ENCODE measurements at places on chromosomes 4 and X. TPM values are rescaled to one million over a fixed set of nuclear protein-coding genes. Genes with fewer than 3 reads are reported as not detected.

The CITED1 gene
- total RNA-seq, result 3.2 TPM

The PPEF2 gene
- not detected for total RNA-seq

The ADH1C gene
- total RNA-seq, result not detected

The GDPD2 gene
- 0.13 TPM for total RNA-seq

The EFHC2 gene
- total RNA-seq, result 0.41 TPM

The FRG2 gene
- not detected for total RNA-seq

The PAGE4 gene
- total RNA-seq, result not detected

The GATA1 gene
- not detected for total RNA-seq

The PARM1 gene
- 0.18 TPM for total RNA-seq

The BRS3 gene
- total RNA-seq, result not detected

- H3K36me3 ChIP-seq, result no peaks in the 10 kb centered on the region
- H3K27me3 ChIP-seq, result peaks cover 13% of the 10 kb centered on the region
- H3K4me3 ChIP-seq, result peak overlapping the region; percentile 89
- no peak overlapping the region for H3K27ac ChIP-seq
- peaks cover 7% of the 10 kb centered on the region for H3K4me1 ChIP-seq
Measured at GRCh38 chrX:137566746-137567679, 1.1 kb downstream of the ZIC3 start.

DNA sequence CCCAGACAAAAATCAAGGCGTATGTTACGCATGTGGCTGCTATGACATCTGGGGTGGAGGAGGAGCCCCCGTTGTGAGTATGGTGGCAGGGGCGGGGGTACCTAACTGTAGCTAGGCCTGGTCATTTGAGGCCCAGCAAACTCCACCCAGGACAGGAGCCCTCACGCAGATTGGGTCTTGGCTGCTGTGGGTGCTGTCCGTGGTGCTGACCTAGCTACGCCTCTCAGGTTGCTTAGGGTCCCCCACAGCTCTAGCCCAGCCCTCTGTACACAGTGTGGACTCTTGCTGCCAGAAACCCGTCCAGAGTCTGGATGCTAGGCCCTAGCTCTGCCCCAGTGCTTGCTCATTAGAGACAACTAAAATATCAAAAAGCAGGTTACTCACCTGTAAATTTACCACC, 146.7 kb upstream of the PSAPL1 start:
- H3K27ac ChIP-seq, result no peak overlapping the region
- no peak overlapping the region for H3K4me3 ChIP-seq
- peaks cover 13% of the 10 kb centered on the region for H3K36me3 ChIP-seq
- H3K27me3 ChIP-seq, result peaks cover 8% of the 10 kb centered on the region
- DNase-seq, result peak; percentile 54

DNA sequence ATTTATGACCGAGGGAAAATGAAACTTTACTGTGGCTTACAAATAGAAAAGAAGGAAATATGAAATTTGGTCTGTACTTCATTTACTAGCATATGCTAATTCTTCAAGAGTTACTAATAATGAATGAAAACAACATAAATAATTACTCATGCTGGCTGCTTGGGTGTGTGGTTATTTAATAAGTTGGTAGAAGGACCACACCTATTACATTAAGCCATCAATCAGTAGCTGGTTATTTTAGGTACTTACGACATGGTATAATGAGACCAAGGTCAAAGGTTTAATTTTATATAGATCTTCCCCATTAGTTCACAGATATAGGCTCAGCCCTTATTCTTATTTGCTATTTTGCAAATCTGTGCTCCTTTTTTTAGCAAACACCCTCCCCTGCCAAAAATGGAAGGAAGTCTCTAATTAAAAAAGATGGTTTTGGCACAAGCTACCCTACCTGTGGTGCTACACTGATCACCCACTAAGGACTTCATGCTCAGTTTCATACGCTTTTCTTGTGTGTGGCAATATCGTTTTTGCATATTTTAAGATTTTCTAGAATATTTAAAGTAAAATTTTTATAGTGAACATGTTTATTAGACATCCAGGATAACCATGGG, 14.1 kb downstream of the TMPRSS11D start:
- H3K27me3 ChIP-seq, result no peaks in the 10 kb centered on the region
- H3K4me1 ChIP-seq, result no peaks in the 10 kb centered on the region
- H3K27ac ChIP-seq, result no peak overlapping the region
- no peak for DNase-seq
- H3K4me3 ChIP-seq, result no peak overlapping the region

GRCh38 chr4:2595436-2595835, 59.0 kb downstream of the FAM193A start:
- no peak for DNase-seq
- H3K4me3 ChIP-seq, result no peak overlapping the region
- H3K27ac ChIP-seq, result no peak overlapping the region
- H3K27me3 ChIP-seq, result peaks cover 13% of the 10 kb centered on the region

DNA sequence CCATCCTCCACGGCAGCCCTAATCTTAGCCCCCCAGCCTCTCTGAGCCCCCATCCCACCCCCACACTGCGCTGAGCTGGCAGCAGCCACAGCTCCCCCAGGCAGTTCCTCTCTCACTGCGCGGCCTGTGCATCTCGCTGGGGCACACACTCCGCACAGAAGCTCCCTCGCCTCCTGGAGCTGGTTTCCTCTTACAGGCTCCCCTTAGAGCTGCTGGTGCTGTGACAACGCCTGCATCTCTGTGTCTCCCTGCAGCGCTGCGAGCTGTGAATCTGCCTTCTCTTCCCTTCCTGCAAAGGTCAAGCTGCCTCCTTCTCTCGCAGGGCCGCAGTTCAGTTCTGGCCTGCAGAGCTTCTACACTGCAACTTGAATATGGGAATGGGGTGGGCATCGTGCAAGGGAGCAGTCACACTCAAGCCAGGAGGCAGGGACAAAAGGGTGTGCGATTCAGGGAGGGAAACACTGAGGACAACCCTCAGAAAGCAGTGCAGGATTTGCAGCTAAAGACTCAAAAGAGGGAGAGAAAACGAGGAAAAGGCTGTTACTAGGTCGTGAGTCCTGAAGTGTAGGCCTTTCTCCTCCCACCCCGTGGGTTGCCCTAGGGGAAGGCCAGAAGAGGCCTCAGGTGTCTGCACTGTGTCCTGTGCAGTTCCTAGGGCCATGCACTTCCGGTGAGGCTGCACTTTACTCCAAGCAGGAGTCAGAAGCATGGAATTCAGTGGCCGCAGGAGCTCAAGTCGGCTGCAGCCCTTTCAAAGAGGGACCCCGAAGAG, 87.0 kb downstream of the BCOR start:
- H3K4me3 ChIP-seq, result no peak overlapping the region
- peak; percentile 3 for DNase-seq
- H3K27ac ChIP-seq, result no peak overlapping the region
- peaks cover 6% of the 10 kb centered on the region for H3K27me3 ChIP-seq
- no peaks in the 10 kb centered on the region for H3K36me3 ChIP-seq

DNA sequence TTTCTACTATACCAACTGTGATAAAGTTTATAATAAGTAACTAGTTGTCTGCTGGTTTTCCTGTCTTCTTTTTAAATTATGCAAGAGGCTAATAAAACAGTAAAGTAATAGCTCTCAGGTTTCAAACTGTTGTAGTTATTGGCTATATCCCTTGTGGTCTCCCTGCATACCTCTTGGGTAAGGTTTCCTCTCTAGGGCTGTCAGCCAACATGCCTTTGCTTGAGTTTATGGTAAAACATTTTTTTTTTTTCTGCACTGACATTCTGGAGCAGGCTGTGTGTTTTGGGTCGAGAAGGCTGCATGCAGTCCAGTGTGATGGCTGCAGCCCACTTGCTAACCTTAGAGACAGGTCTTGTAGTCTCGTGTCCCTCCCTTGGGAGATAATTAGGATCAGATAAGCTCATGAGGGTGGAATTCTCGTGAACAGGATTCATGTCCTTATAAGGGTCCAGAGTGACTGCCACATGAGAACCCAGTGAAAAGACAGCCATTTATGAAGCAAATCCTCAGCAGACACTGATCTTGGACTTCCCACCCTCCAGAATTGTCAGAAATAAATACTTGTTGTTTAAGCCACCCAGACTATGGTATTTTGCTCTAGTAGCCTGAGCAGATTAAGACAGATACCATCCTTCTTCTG, 831.2 kb downstream of the CCSER1 start:
- no peaks in the 10 kb centered on the region for H3K36me3 ChIP-seq
- no peaks in the 10 kb centered on the region for H3K27me3 ChIP-seq
- no peak overlapping the region for H3K4me3 ChIP-seq
- no peak for DNase-seq

GRCh38 chr4:139266208-139266582, 13.8 kb downstream of the MGARP start:
- H3K27me3 ChIP-seq, result peaks cover 3% of the 10 kb centered on the region
- no peak for DNase-seq
- no peaks in the 10 kb centered on the region for H3K4me1 ChIP-seq
- no peak overlapping the region for H3K27ac ChIP-seq

DNA sequence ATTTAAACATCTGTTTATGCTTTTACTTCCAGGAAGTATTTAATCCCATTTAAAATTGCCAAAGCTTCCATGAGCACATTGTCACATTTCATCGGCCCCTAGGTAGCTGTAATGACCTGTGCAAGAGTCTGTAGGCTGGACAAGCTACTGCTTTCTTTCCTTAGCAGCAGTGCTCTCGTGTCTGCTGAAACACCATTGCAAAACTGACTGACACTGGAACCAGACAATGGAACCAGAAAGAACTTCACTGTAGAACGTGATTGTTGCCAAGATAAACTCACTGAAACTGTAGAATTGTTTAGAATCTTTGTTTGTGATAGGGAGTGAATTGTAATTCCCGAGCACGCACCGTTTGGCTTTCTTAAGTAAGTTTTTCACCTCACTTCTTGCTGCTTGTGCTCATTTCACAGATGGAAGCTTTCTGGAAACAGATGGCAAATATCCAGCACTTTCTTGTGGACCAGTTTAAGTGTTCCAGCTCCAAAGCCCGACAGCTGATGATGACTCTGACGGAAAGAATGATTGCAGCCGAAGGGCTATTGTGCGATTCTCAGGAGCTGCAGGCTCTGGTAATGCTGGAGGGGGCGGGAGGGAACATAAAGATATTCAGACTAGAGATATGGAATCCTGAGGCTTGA, 36.9 kb downstream of the EVC start:
- no peaks in the 10 kb centered on the region for H3K27me3 ChIP-seq
- H3K36me3 ChIP-seq, result peaks cover 18% of the 10 kb centered on the region
- H3K4me1 ChIP-seq, result peaks cover 15% of the 10 kb centered on the region

- H3K4me1 ChIP-seq, result peaks cover 9% of the 10 kb centered on the region
- H3K27me3 ChIP-seq, result peaks cover 2% of the 10 kb centered on the region
Measured at GRCh38 chr4:63492515-63492914, 916.7 kb downstream of the TECRL start.

DNA sequence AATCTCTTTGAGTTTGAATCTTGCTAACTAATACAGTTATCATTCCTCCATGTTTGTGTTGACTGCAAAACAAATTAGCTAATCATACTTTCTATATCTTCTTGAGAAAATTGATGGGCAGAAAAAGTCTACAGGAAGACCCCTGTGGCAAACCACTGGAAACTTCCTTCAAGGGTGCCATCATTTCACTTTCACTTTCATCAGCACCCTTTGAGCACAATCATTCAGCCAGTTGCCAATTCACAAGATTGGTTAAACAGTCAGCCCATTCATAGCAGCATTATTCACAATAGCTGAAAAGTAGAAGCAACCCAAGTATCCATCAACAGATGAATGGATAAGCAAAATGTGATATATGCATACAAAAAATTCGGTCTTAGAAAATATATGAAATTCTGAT, 101.5 kb downstream of the CCDC160 start:
- no peaks in the 10 kb centered on the region for H3K4me1 ChIP-seq
- no peak overlapping the region for H3K27ac ChIP-seq
- no peaks in the 10 kb centered on the region for H3K27me3 ChIP-seq
- H3K36me3 ChIP-seq, result no peaks in the 10 kb centered on the region
- no peak for DNase-seq
- no peak overlapping the region for H3K4me3 ChIP-seq

DNA sequence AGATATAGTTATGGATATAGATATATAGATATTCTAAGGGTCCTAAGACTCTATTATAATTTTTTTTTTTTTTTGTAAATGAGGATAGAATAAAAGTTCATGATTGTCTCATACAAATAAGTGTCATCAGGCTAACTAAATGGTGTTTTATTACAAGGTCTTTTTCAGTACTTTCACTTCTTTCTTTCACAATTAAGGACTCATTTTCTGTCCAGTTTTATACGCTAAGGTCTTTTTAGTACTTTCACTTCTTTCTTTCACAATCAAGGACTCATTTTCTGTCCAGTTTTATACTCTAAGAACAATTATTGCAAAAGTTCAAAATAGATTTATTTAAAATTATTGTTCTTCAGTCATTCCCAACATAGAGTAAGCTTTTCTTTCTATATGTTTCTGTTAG, 32.7 kb downstream of the RUFY3 start:
- peaks cover 6% of the 10 kb centered on the region for H3K36me3 ChIP-seq
- H3K4me3 ChIP-seq, result no peak overlapping the region
- no peaks in the 10 kb centered on the region for H3K4me1 ChIP-seq
